ENCODE measurements at places on chromosomes 3 and 15. TPM values are rescaled to one million over a fixed set of nuclear protein-coding genes. Genes with fewer than 3 reads are reported as not detected.

DOCK3 gene
- total RNA-seq, result not detected

MNS1 gene
- 0.67 TPM for total RNA-seq

STRIT1 gene
- not detected for total RNA-seq

C2CD4A gene
- not detected for total RNA-seq

ACY1 gene
- 27.4 TPM for total RNA-seq

PRSS50 gene
- not detected for total RNA-seq

DENND6A gene
- total RNA-seq, result 15.3 TPM

CD200 gene
- 27.8 TPM for total RNA-seq

ZIC1 gene
- total RNA-seq, result not detected

PTH1R gene
- not detected for total RNA-seq

TEX55 gene
- total RNA-seq, result not detected

TOPAZ1 gene
- total RNA-seq, result not detected

GOLGA8T gene
- not detected for total RNA-seq

DNA sequence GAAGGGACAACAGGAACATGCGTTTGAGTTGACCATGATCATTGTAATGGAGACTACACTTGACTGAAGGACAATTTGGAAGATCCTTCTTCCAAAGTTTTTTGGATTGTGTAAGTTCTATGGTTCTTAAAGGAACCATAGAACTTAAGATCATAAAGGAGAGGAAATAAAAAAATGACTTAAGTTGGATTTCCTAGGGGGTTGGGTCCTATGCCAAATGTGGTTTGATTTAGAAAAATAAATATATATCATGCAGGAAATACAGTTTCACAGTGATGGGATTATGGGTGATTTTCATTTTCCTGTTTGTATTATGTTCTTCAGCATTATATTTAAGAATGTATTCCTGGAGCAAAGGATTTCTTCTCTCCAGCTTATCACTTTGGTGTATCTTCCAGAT, 305.5 kb upstream of the DPH6 start:
- no peak for DNase-seq

DNA sequence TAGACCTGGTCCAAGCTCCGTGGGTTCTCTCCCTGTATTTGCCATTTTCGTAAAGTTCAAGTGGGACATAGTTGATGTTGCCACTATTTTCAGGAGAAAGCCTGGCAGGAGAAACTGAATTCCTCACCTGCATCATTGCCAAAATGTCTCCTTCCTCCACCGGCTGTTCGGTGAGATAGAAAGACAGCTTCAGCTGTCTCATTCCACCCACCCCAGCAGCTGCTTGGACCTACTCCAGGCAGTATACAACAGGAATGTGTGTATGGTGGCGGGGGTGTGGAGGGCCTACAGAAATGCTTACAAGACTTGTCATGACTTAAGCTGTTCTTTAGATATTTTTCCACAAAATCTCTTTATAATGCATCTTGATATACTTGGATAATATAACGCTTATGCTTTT, 132.7 kb upstream of the RAP2B start:
- DNase-seq, result no peak

DNA sequence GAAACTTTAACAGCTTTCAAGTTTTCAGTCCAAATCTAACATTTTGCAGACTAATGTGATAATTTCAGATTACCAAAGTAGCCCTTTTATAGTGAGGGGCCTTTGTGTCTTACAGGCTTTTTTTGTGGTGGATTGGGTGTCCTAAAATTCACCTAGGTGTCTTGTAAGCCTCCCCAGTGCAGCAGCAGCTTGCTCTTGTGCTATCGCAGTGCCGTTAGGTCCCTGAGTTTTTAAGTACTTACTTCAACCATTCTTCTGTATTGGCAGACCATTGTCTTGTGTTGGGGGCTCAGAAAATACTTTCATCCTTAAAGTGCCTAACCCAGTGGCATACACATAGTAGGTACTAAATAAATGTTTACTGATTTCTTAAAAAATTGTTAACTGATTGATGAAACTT, 2.1 kb downstream of the PDE8A start:
- no peak for DNase-seq

DNA sequence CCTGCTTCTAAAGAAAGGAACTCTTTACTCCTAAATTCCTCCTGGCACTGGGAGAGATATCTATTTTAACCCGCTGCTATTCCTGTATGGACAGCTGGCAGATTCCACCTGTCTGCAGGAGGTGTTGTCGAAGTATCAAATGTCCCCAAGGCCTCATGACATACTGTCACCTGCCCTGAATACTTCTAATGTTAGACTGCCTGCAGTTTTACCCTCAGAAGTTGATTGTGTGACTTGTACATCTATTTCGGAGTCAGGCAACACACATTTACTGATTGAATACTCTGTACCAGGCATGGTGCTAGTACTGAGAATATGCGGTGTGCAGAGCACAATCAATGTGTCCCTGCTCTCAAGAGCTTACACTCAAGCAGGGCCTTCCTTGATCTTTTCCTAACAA, 38.6 kb downstream of the PDZRN3 start:
- DNase-seq, result no peak

- DNase-seq, result no peak
Measured at GRCh38 chr3:72255191-72255590, 470.2 kb upstream of the PROK2 start.

- peak; percentile 24 for DNase-seq
Measured at GRCh38 chr3:179196098-179196497, 47.9 kb downstream of the PIK3CA start.

- DNase-seq, result no peak
Measured at GRCh38 chr3:69012100-69012799, 1.2 kb downstream of the EOGT start.

GRCh38 chr3:22241110-22241509, 490.1 kb upstream of the ZNF385D start:
- DNase-seq, result no peak

DNA sequence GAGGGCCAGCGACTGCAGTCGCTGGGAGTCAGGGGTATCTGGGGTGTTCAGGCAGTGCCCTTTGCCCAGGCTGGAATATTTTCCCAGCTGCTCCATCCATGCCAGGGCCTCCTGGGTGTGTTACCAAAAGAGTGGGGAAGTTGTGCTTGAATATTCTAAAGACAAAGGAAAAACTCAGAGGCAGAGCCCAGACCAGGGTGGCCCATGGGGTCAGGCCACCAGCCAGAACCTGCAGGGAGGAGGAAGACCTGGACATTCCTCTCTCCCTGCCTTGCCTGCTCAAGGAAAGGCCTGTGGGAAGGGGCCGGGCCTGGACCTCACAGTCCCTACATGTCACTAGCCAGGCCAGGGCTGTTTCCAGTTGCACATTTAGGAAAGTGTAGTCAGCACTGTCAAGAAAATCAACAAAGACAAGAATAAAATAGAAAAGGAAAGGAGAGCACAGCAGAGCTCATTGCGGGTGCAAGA, 16.0 kb upstream of the KLF15 start:
- no peak for DNase-seq

DNA sequence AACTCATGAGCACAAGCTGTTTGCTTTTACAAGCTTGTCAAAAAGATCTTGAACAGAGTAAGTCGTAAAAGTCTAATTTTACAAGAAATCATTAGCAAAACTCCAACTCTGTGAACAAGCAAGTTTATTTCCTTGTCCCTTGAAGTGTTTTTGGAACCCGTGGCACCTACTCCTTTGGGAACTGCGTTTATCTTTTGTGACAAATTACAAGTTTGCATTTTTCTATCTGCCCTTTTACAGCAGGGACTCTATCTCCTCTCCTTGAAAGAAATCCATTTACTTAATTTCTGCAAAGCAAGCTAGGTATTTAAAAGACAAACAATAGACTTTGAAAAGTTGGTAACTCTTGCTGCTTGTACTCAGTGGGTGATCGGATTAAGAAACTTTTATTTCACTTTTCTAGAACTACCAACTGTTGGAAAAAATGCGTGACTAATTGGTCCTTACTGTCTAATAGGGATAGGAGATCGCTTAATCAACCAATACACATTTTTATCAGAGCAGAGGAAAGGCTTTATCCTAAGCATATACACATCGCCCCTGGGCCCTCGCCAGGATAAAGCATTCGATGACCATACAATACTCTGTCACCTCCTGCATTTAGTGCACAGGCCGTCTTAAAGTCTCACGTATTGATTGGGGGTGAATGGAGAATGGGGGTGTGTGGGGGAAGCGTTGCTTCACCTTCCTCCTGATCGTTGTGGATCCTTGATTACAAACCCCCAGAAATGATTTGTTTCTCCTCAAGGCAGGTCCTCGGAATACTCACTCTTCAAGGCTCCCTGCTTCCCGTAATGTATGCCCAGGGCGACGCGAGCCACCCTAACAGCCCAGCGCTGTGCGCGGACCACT, 1.7 kb downstream of the PRTG start:
- no peak for DNase-seq

DNA sequence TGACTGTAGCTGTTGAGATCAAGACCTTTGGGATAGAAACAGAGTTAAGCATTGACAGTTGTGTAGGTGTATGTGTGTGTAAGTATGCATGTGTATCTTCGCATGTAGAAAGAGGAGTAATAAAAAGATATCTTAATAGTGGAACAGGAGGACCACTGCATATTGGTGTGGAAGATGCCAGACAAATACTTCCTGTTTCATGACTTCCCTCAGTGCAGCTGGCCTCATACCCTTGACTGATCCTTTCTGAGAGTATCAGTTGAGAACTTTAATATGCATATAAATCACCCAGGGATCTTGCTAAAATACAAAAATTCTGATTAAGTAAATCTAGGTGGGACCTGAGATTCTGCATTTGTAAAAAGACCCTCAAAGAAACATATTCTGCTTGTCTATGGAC, 8.5 kb upstream of the ZBED2 start:
- no peak for DNase-seq

DNA sequence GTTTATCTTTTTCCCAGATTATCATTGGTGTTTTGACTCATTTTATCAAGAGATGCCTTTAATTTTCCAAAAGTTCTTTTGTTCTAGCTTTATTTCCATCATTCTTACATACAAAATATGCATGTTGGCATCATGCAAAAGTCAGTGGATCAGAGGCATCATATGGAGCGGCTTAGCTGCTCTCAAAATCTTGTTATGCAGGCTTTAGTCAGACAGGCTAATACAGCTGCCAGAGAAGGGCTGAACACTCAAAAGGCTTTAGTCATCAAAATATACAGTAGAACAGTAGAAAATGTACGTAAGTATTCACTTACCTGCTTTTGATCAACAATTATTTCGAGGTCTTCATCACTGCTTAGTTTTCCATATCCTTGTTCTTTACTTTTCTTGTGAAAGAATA, 65.5 kb downstream of the PEX5L start:
- DNase-seq, result no peak

DNA sequence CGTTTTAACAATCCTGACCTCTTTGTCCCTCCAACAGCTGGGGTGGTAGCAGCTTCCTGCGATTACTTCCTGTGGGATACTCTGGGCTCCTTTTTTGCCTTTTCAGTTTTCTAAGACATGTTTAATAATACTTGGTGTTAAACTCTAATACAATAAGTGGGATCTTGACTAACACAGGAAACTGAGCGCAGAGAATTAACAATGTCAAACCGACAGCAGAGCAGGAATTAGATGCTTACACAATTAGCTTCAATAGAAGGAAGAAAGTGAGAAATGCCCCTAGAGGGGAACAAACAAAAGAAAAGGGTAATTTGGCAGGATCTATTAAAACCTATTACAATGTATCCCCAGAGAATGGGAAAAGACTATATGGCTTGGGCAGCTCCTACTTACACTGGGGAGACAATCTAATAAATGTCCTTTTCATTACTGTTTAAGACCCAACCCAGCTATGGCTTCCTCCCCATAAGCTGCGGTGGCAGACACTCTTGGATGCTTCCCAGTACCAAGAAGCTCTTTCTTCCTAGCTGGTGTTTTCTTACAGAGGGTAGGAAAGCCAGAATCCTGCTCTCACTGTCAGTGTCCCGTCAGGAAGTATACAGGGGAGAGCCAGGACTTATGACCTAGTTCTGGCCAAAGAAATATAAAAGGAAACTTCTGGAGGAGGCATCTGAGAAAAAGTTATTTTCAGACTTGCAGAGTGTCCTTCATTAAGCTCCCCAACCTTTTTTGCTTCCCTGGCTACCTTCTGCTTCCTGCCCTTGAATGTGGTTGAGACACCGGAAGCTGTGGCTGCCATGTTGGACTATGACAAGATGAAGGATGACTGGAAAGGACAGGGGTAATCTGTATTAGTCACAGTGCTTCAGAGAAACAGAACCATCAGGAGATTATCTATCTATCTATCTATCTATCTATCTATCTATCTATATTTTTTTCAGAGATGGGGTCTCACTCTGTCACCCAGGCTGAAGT, 194.1 kb upstream of the KBTBD8 start:
- no peak for DNase-seq

DNA sequence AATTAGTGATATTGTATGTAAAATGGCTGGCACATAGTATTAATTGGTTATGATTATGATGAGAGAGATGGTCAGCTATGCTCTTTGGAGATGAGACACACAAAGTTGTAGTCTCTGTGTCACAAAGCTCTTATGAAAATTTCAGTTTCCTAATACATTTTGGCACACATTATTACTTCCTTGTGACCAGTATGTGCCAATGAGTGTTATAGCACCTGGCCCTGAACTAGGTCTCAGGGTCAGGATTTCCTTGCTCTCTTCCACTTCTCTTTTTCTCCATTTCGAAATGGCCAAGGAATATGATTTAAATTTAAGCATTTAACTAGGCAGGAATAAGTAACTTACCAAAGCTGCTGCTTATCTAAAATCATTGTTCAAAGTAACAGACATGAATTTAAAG, 28.0 kb downstream of the TIPARP start:
- no peak for DNase-seq

- peak; percentile 55 for DNase-seq
Measured at GRCh38 chr3:125110876-125111480, 55.2 kb upstream of the HEG1 start.

DNA sequence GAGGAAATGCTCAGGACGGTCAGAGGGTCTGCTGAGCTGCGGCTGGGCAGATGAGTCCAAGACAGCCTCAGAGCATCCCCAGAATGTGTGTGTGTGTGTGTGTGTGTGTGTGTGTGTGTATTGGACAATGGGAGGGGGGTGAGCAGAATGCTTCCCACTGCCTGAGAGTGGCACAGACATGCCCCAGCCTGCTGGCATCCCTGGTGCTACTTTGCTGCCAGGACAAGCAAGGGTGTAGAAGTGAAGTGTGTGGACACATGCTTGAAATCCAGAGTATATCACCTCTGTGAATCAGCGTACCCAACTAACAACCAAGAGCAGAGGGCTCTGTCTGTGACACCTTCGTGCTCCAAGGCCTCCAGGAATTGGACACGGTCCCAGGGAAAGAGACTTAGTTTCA, 76.3 kb downstream of the SLC9A9 start:
- no peak for DNase-seq

All from GM12878 (cell line).